ENCODE measurements at places on chromosomes 7 and 10.

DNA sequence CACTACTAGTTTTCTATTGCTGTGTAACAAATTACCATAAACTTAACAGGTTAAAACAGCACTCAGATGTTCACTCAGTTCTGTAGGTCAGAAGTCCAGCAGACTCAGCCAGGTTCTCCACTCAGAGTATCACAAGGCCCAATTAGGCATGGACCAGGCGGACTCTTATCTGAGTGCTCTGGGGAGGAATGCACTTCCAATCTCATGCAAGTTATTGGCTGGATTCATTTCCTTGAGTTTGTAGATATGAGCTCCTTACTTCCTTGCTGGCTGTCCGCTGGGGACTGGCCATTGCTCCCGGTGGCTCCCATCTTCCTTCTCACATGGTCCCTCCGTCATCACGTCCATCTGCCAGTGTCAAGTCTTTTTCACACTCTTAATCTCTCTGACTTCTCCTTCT lies 137.0 kb upstream of the PRR15 start:
- no peak for DNase-seq

DNA sequence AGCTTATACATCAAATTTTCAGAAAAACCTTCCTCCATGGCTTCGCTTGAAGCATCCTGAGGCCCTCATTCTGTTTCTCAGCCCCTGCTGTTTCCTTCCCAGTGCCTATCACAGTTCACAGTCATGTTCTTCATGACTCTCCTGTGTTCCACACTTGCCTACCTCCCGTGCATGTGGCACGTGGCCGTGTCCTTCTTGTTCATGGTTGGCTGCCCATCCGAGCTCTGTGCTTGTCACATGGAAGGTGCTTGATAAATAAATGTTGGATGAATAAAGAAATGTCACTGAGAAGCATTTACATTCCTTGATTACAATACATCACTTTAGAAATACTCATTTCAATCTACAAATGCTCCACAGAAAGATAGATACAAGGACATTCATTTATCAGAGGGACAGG lies 23.7 kb upstream of the EGFR start:
- DNase-seq = no peak

GRCh38 chr10:132595854-132596253 lies 58.3 kb downstream of the INPP5A start:
- DNase-seq = no peak

DNA sequence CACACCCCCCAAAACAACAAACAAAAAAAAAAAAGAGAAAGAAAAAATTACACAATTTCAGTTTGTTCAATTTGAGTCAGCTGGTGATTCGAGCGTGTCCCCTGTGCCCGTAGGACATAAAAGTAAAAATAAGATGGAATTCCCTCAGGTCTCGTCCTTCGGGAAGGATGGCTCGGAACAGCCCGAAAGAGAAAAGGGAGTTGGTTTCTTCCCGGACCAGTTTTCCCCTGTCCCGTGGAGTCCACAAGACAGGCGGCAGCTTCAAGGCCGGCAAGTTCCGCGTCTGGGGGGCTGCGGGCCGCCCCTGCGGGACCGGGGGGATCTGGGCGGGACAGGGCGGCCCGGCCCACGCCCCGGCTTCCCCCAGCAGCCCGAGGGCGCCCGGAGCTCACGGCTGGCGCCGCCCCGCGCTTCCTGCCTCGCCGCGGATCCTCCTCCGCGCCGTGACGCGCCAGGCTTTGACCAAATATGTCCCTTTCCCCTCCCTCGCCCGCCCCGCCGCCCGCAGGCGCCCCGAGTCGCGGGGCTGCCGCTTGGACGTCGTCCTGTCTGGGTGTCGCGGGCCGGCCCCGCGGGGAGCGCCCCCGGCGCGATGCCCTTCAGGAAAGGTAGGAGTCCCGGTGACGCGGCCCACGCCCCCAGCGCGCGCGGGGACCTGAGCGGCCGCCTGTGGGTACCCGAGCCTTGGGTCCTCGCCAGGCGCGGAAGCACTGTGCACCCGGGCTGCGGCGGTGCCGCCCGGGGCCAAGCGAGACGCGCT lies 55.8 kb downstream of the RBM17 start:
- DNase-seq = peak; percentile 89

GRCh38 chr7:42972699-42973500 lies 40.7 kb downstream of the MRPL32 start:
- DNase-seq = no peak

GRCh38 chr10:113775686-113776294 lies 24.3 kb downstream of the PLEKHS1 start:
- DNase-seq = no peak

DNA sequence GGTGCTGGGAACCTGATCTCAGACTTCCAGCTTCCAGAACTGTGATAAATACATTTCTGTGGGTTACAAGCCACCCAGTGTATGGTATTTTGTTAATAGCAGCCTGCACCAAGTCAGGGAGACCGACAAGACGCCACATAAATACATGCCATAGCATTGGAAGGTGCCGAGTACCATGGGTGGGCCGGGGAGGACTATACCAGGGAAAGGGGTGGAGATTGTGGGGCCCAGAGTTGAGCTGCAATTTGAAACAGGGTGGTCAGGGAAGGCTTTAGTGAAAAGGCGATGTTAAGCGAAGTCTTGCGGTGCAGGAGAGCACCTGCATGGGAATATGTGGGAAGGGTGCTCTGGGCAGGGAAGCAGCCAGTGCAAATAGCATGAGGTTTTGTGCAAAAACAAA lies 88.9 kb upstream of the LRRC4 start:
- DNase-seq = no peak

GRCh38 chr10:47238331-47239095 lies 61.5 kb upstream of the GDF10 start:
- DNase-seq = no peak

DNA sequence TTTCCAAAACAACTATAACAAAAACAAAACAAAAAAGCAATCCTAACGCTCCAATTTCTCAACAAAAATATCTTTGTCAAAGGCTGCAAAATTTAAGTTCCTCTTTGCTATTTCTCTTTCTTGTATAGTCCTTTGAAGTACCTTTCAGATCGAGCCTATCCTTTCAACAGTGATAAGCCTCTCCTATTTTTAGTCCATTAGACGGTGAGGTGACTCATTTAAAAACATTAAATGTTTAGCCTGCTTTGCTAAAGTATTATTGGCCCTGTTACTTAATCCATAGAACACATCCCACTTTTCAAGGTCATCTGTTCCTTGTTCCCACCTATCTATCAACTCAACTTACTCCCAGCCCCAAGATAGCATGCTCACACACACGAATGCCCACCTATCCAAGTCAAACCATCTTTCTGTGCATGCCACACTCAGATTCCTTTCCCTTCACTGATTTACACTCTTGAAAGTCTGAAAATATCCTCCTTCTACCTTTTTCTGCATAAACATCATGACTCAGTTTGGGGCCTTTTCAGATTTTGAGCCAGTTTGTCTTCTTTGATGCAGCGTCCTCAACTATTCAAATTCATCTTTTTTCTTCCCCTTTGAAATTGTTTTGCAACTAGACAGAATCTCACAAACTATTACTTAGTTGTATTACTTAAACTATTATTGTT lies 224.9 kb upstream of the TMEM229A start:
- no peak for DNase-seq

DNA sequence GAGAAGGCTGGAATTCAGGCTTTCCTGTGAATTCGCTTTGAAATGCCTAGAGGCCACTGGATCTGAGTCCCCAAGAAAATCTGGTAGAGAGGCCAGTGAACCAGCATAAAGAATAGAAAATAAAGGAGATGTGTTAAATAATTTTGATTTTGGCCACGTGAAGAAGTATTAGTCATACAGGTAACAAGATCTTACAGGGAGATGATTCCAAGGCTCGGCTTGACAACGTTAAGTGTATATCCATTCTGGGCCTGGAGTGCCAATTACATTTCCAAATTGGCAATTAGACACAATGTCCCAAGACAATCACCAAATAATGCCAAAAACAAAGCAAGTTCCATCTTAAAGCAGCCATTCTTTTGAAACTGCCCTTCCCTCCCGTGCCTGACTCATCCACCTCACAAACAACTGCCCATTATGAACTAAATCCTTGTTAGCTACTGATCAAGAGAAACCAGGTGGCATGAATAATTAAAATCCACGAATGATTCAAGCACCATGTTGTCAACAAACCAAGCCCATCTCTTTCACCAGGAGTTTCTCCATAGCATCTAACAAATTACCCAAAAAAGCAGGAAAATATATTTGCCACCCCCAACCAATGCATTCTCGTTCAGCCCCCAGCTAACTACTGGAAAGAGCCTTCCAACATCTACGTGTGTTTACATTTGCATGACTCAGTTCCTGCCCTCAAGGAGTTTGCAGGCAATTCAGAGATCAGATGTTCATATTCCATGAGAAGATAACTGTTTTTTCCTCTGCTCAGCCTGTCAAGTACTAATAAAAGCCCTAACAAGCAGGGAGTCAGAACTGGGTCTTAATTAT lies 8.5 kb downstream of the KCNMA1 start:
- DNase-seq = no peak

DNA sequence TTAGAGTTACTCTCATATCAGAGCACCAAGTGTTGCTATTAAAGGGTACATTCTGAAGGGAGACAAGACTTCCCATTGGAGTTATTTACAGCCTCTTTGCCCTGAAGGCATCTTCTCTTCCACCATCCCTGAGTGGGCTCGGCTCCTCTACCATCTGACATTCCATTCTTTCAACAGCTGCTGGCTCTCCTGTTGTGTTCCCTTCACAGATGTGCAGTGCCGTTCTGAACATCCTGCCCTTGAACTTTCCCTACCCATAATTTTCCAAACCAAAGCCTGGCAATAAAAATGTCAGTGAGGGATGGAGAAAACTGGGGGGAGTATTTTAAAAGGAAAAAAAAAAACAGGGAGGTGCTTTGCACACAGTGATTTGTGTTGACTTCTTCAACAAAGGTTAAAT lies 392.9 kb downstream of the KCNMA1 start:
- DNase-seq = no peak

- DNase-seq = no peak
Observed at GRCh38 chr7:76293407-76293901, 9.0 kb upstream of the HSPB1 start.

DNA sequence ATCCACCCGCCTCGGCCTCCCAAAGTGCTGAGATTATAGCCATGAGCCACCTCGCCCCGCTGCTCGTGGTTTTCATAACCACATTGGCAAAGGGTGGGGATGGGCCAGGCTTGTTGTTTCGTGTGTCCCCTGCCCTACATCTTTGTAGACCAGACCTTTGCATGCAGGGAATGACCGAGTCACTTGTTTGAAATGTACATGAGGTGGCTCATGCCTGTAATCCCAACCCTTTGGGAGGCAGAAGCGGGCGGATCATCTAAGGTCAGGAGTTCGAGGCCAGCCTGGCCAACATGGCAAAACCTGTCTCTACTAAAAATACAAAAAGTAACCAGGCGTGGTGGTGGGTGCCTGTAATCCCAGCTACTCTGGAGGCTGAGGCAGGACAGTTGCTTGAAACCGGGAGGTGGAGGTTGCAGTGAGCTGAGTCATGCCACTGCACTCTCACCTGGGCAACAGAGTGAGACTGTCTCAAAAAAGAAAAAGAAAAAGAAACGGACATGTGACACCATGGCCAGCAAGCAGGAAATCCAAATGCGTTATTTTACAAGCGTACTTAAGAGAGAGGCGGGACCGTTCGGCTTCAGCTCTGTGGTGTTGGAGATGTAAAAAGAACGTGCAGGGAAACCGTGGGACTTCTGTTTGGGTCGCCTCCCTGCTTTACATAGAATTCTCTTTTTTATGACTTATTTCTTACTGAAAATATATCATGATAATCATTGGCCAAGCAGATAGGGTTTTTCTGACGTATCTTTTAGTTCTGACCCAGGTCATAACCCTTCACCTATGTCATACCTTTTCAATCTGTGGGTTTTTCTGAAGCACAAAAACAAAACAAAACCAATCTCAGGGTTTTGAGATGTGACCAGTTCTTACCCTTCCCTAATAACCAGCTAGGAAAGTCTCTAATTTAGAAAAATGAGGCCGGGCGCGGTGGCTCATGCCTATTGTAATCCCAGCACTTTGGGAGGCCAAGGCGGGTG lies 45.1 kb downstream of the WIPI2 start:
- no peak for DNase-seq

DNA sequence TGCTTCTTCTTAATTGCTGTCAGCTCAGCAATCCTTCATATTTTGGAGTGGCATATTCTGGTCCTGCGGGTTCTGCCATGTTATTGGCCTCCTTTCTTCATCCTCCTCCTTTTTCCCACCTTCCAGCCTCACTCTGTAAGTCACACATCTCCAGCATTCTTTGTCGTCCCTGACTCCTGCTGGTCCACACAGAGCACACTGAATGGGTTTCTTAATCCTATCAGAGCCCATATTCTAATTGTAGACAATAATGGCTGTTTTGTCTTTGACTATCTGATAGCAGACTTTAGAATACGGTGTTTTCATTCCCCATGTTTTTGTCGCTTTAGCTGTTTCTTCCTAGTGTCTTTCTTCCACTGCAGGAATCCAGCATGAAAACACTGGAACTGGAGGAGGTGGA lies 389.6 kb downstream of the REEP3 start:
- DNase-seq = no peak

DNA sequence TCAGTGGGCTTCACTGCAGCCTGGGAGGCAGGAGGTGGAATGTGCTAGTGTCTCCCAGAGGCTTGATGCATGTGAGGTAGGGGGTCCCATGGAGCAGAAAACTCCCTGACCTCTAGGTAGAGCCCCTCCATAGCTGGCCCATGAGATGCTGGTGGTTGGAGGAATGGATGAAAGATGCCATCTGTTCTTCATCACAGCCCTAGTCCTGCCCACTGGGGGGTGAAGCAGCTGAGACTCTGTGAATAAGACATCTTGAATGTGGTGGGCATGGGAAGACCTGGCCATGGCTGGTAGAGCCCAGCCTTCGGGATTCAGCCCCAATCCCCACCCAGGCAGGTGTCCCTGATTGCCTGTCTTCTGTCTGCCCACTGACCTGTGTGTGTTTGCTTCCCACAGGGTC lies 92.5 kb downstream of the COL13A1 start:
- no peak for DNase-seq

- DNase-seq = no peak
Observed at GRCh38 chr7:116363637-116364432, 135.7 kb upstream of the CAV2 start.

DNA sequence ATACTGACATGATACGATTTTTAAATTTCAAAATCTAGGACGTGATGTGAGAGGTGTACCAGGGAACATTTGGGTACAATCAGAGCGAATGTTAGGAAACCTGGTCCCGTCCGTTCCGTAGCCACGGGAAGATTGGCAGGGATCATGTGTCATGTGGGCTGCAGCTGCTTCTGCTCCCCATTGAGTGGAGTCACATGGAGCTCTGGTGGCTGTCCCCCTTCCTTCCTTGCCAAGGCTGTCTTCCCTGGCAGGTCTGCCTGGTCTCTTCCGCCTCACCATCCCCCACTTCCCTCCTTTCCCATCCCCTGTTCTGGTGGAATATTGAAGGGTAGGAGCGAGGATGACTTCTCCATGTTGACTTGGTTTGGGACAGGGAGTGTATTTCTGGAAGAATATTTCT lies 33.8 kb upstream of the FAM180A start:
- no peak for DNase-seq
